ENCODE measurements at places on chromosomes 7 and 10.

GRCh38 chr10:63267414-63268148 is 134.5 kb downstream of the NRBF2 start:
- DNase-seq = no peak

- DNase-seq = peak; percentile 71
These were observed 59.8 kb downstream of the CSGALNACT2 start for GRCh38 chr10:43197834-43198681.

DNA sequence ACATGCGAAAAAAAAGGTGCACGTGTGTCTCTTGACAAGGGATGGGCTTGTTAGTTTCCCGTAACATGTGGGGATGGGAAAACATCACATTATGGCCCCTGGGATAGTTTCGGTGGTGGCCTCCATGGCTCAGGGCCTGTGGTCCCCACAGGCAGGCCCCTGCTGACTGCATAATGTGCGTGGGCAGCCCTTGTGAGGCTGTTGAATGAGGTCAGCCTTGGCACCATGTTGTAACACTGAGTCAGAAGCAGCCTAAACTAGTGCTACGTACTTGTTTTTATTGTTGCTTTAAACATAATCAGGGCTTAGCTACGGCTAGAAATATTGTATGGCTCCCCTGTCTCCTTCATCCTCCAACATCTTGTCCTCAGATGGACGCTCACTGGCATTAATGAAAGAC is 80.6 kb downstream of the BEND7 start:
- no peak for DNase-seq

GRCh38 chr7:91079487-91079886 is 184.7 kb upstream of the FZD1 start:
- no peak for DNase-seq

DNA sequence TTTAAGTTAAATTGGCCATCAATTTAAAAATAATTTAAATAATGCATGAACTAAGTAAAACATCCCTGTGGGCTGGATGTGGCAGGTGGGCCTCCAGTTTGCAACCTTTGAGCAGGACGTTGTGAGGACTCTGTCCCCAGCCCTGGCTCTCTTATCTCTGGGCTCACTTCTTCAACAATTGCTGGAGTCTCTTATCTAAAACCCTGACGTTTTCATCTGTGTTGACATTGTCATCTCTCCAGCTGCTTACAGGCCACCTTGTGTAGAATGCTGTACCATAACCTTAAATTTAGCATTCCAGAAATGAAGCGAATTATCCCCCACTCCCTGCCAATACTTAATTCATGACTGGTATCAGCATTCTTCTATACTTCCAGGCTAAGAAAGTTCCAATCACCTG is 3.2 kb upstream of the KIF5B start:
- DNase-seq = no peak

GRCh38 chr10:67665491-67665890 is 30.5 kb downstream of the CTNNA3 start:
- DNase-seq = no peak

GRCh38 chr7:25830215-25830614 is 321.8 kb upstream of the NFE2L3 start:
- DNase-seq = no peak

GRCh38 chr10:126312167-126312566 is 76.1 kb downstream of the ADAM12 start:
- DNase-seq = no peak

GRCh38 chr7:37212556-37212955 is 236.1 kb downstream of the ELMO1 start:
- no peak for DNase-seq

DNA sequence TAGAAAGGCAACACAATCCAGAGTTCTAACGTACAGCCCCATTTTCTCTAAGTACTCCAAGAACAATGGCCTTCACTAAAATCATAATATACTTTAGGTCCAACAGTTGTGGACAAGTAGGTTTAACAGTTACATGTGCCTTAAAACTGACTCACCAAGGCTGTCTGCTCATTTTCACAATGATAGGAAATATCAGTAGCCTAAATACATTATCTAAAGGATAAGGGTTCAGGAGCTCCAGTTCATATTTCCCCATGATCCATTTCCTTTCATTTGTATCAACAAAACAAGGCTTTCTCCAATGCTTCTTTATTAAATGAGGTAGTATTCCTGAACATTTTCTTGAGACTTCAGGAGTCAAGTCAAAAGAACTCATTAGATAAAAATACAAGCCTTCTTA is 164.0 kb downstream of the SLC25A13 start:
- no peak for DNase-seq

GRCh38 chr7:68461430-68461829 is 1136.8 kb upstream of the AUTS2 start:
- DNase-seq = no peak

DNA sequence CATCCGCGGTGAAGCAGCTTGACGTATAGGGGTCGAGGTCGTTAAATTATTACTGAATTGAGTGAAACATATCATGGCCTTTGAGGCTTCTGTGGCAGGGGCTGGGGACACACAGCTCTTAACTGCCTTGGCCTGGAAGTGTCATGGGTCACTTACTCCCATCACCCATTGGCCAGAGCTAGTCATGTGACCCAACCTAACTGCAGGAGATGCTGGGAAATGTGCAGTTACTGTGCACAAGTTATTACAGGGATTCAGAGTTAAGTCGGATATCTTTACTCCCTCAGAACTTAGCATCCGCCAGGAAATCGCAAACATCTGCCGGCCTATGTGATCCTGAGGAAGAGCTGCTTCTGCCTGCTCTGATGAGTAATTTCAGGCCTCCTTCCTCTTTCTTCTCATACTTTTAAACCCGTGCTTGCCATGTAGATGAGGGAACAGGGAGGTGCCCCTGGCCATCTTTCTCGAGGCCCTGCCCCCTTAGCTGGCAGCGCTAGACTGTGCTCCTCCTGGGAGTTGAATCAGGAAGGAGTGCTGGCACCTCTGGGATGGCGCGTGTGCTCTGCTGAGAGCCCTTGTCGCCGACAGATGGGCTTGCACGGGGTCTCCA is 203.6 kb downstream of the TCF7L2 start:
- no peak for DNase-seq

DNA sequence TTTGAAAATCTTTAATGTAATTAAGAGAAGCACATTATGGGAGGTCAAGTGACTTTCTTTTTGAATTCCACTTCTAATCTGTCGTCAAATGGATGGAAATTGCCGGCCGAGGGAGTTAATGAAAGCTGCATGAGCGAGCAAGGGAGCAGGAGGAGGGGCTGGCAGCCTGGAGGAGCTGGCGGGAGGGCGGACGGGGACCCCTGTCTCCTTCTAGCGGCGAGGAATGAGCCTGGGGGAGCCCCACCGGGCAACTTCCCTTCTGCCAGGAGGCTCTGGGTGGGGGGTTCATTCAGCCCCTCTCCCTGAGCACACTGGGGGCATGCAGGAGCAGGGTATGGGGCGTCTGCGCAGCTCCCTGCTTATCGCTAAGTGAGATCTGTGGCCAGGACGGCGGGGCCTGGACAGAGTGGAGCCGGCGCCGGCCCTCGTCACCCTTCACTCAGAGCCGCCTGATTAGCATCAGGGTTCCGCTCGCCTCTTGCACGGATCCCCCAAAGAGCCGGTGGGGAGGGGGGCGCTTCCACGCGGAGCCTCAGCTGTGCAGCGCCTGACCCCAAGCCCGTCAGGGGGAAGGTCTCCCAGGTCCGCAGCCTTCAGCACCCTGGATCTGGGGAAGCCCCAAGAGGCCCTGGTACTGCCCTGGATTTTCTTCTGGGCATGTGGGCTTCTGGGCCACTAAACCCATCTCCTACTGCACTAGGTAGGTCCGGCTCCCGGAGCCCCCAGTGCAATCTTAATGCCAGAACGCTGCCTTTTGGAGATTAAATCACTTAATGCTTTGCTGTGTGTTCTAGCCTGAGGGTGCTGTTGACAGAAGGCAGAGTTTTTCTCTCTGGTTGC is 680.8 kb downstream of the LRMDA start:
- DNase-seq = peak; percentile 82

- no peak for DNase-seq
These were observed 212.3 kb downstream of the DKK1 start for GRCh38 chr10:52526251-52526823.

GRCh38 chr7:73621168-73622063 is 2.9 kb downstream of the MLXIPL start:
- no peak for DNase-seq

- no peak for DNase-seq
These were observed 31.4 kb upstream of the CREB3L2 start for GRCh38 chr7:138033241-138033640.

DNA sequence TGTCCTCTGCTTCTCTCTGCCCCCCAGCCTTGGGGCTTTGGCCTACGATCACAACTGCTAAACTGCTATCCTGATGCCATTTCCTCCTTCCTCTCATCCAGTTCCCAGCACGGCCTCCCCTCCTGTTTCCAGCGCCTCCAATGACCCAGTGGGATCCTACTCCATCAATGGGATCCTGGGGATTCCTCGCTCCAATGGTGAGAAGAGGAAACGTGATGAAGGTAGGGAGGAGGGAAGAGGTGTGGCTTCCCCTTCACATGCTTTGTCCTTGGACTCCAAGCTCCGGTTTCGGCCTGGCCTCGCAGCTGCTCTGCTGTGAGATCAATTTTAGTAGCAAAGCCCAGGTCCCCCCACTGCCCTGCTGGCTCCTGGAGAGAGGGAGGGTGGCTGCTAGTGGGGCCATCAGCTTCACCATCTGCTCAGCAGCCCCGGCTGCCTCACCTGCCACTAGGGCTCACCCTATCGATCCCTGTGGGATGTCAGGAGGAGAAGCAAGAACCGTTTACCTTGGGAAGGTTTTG is 35.8 kb downstream of the PAX2 start:
- DNase-seq = no peak

GRCh38 chr10:89151857-89152256 is 55.3 kb downstream of the CH25H start:
- DNase-seq = no peak

DNA sequence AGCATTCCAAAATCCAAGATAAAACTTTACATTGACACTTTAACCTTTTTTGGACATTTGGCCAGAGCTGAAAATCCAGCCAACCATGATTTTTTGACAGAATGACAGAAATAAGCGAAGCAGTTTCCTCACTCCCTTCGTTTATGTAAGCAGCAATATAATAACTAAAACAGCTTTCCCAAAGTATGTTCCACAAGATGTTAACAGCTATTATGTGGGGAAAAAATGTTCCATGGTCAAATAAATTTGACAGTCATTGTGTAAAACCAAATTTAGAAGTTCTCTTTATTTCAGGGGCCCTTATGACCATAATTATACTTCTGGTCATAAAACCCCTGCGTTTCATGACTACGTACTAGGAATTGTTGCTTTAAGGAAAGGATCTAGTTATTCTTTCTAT is 416.5 kb downstream of the MAGI2 start:
- DNase-seq = no peak

Measured in SK-N-SH (cell line).